ENCODE measurements at places on chromosomes 11 and 22. TPM values are rescaled to one million over a fixed set of nuclear protein-coding genes. Genes with fewer than 3 reads are reported as not detected.

GRCh38 chr11:35302398-35302797 lies 117.0 kb downstream of the SLC1A2 start:
- no peak overlapping the region for H3K4me3 ChIP-seq
- H3K4me1 ChIP-seq = no peaks in the 10 kb centered on the region
- H3K27ac ChIP-seq = no peak overlapping the region
- H3K36me3 ChIP-seq = no peaks in the 10 kb centered on the region
- no peaks in the 10 kb centered on the region for H3K27me3 ChIP-seq

GRCh38 chr22:38618682-38619081 lies 37.5 kb downstream of the FAM227A start:
- DNase-seq = no peak
- no peak overlapping the region for H3K4me3 ChIP-seq
- no peaks in the 10 kb centered on the region for H3K27me3 ChIP-seq
- no peaks in the 10 kb centered on the region for H3K36me3 ChIP-seq
- H3K4me1 ChIP-seq = no peaks in the 10 kb centered on the region
- no peak overlapping the region for H3K27ac ChIP-seq

The SCN2B gene
- polyA plus RNA-seq = 0.56 TPM

GRCh38 chr11:106644824-106645223 lies 373.5 kb downstream of the GUCY1A2 start:
- no peaks in the 10 kb centered on the region for H3K4me1 ChIP-seq
- no peaks in the 10 kb centered on the region for H3K27me3 ChIP-seq
- no peak overlapping the region for H3K4me3 ChIP-seq
- H3K36me3 ChIP-seq = no peaks in the 10 kb centered on the region
- no peak overlapping the region for H3K27ac ChIP-seq

DNA sequence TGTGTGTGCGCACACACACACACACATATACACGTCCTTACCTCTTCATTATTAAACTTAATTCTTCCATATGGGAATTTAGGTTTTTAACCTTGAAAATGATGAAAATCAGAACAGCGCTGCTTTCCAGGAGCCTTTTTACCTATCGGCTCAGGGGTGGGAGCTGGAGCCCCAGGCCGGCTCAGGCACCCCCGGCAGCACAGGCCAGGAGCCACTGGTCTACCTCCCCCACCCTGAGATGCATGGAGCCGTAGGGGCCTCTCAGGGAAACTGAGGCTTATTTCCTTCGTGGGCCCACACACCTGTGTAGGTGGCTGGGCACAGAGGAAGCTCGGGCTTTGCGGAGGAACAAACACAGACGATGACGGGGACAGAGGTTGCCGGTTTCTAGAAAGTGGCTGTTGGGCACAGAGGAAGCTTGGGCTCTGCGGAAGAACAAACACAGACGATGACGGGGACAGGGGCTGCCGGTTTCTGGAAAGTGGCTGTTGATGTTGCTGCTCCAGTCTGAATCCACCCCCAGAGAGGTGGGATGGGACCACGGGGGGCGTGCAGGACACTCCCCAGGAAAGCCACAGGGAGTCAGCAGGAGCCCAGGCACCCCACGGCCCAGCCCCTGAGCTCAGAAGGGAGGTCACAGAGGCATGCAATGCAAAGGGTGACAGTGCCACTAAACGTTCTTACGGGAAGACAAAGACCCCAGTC lies 149.4 kb downstream of the BRD1 start:
- no peaks in the 10 kb centered on the region for H3K36me3 ChIP-seq
- H3K27ac ChIP-seq = no peak overlapping the region
- no peaks in the 10 kb centered on the region for H3K4me1 ChIP-seq
- no peak overlapping the region for H3K4me3 ChIP-seq
- DNase-seq = no peak

The FLRT1 gene
- polyA plus RNA-seq = not detected

The RFPL3 gene
- polyA plus RNA-seq = not detected

GRCh38 chr11:112871909-112872500 lies 89.2 kb upstream of the NCAM1 start:
- no peak for DNase-seq
- H3K4me1 ChIP-seq = no peaks in the 10 kb centered on the region
- no peak overlapping the region for H3K4me3 ChIP-seq
- H3K36me3 ChIP-seq = no peaks in the 10 kb centered on the region
- no peak overlapping the region for H3K27ac ChIP-seq
- peaks cover 2% of the 10 kb centered on the region for H3K27me3 ChIP-seq

The OR2D2 gene
- 0.14 TPM for polyA plus RNA-seq

GRCh38 chr22:35064664-35065063 lies 1.3 kb upstream of the ISX start:
- no peak overlapping the region for H3K4me3 ChIP-seq
- H3K36me3 ChIP-seq = no peaks in the 10 kb centered on the region
- DNase-seq = no peak
- H3K4me1 ChIP-seq = peaks cover 4% of the 10 kb centered on the region
- H3K27me3 ChIP-seq = no peaks in the 10 kb centered on the region

GRCh38 chr11:115682101-115682500 lies 177.9 kb upstream of the CADM1 start:
- no peak overlapping the region for H3K4me3 ChIP-seq
- peaks cover 3% of the 10 kb centered on the region for H3K4me1 ChIP-seq
- H3K27ac ChIP-seq = no peak overlapping the region
- no peaks in the 10 kb centered on the region for H3K36me3 ChIP-seq
- no peaks in the 10 kb centered on the region for H3K27me3 ChIP-seq

DNA sequence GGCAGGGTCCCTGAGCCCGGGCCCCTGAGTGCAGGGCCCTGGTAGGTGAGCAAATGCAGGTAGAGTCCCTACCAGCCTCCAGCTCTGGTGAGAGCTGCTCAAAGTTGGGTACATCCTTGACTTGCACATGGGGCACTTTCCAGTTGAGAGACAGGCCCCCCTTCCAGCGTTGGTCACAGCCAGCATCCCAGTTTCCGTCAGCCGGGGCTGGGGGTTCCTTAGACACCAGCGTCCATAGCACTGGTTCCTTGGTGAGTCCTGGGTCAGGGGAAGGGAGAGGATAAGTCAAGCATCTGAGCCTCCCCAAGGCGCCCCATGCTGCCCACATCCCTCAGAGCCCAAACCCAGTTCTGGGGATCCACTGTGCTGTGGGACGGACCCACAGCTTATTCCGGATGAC lies 5.6 kb downstream of the PNPLA5 start:
- H3K36me3 ChIP-seq = no peaks in the 10 kb centered on the region
- no peak for DNase-seq
- no peak overlapping the region for H3K4me3 ChIP-seq

Measured in keratinocyte (primary cell).